ENCODE measurements at places on chromosomes 3 and 15. TPM values are rescaled to one million over a fixed set of nuclear protein-coding genes. Genes with fewer than 3 reads are reported as not detected.

Gene CLEC3B
- 26.0 TPM for total RNA-seq

DNA sequence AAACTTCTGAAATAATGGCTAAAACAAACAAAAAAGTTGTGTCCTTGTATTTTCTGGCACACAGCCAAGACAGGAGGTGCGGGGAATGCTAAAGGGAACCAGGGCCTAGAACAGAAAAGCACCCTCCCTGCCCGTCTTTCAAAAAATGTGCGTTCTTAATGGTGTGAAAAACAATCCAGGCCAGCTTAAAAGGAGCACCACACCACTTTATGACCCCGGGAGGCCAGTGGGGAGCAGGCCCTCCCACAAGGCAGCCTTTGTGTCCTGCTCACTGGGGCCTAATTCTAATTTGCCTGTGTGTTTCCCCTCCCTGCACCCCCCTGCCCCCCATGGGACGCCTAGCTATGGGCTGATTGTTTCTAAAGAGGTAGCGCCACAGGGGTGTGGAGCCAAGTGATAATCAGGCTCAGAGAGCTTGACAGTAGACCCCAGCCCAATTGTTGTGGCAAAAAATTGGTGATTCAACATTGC is 181.4 kb downstream of the GREM1 start:
- no peak for DNase-seq

DNA sequence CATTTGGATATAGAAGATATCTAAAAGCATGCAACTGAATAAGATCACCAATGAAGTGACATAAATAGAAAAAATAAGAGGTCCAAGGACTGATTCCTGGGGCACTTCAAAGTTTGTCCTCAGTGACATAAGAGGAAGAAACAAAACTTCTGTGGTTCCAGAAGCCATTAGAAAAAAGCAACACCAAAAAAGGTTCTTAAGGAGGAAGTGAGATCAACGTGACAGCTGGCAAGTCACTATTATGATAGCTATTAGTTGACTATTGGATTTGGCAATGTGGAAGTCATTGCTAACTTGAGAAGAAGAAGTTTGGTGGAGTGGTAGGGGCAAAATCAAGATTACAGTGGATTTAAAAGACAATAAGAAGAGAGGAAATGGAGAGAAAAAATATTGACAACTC is 1098.3 kb downstream of the NAALADL2 start:
- no peak for DNase-seq

DNA sequence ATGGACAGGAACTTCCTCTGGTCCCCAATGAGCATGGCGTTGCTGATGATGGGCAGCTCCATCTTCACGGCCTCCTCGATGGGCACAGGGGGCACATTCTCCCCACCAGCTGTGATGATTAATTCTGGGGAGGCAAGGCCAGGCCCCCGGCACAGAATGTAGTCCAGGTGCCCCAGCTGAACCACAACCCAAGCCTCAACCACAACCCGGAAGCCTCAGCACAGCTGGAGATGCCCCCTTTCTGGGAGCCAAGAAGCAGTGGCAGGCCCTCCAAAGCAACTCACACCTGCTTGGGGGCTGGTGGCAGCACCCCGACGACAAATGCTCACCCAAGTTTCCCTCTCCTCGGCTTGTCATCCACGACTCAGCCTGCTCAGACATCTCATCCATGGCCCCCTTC is 25.2 kb downstream of the IDH3A start:
- DNase-seq, result no peak

Gene CKMT1A
- total RNA-seq, result 5.6 TPM

- DNase-seq, result peak; percentile 35
These were observed 109.3 kb downstream of the SHQ1 start for GRCh38 chr3:72738752-72739530.

DNA sequence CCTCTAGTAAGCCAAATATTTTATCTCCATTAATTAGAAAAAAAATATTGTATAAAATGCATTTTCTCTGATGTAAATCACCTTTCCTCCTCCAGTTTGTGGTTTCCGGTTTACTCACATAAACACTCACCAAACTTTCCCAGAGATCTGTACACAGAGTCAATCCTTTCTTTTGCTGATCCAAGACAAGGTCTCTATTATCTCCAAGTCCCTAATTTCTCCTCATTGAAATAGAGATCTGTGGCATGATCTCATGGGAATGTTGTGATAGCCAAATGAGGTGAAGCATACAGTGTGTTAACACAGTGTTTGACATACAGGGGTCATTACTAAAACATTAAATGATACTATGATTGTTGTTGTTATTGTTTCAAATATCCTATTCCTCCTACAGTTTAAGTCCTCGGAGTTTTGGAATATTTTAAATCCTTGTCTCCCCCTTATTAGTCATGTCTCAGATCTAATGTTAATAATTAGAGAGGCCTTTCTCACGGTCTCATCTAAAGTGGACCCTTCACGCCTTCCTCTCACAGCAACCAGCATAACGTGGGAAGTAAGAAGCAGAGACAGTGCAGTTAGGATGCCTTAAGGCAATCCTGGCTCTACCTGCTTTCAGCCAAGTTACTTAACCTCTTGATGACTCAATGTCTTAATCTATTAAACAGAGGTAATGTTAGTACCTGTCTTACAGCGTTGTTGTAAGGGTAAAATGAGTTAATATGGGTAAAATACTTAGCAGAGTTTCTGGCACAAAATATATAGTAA is 333.3 kb downstream of the GRM7 start:
- no peak for DNase-seq

Gene ZNF80
- not detected for total RNA-seq

Data from occipital lobe (tissue), 3 donors.